GF-D8 (cell line): ENCODE measurements at places on chromosomes 7 and 10.

DNA sequence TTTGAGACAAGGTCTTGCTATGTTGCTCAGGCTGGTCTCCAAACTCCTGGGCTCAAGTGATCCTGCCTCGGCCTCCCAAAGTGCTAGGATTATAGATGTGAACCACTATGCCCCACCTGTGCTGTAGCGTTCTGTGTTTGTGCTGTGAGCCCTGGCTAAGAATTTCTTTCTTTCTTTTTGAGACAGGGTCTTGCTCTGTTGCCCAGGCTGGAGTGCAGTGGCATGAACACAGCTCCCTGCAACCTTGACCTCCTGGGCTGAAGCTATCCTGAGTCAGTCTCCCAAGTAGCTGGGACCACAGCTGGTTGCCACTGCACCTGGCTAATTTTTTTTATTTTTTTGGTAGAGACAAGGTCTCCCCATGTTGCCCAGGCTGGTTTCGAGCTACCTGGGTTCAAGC, 11.4 kb downstream of the TSPAN13 start:
- DNase-seq = no peak

DNA sequence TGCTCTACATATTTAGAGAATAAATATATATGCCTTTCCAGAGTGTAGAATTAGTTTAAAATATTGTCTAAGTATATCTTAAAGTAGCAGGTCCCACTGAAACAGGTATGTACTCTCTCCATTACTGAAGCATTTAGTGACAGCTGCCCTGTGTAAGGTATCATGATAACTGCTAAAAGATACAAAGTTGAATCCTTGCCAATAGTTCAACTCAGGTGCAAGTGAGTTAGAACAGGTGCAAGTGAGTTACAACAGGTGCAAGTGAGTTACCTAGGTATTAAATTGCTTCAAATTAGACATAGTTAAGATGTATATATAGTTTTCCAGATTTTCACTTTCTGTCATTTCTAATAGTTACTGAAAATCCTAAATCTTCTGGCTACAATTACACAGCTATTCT, 119.1 kb downstream of the CNOT4 start:
- DNase-seq = no peak

GRCh38 chr7:36159618-36160017, 6.6 kb downstream of the EEPD1 start:
- DNase-seq = no peak

DNA sequence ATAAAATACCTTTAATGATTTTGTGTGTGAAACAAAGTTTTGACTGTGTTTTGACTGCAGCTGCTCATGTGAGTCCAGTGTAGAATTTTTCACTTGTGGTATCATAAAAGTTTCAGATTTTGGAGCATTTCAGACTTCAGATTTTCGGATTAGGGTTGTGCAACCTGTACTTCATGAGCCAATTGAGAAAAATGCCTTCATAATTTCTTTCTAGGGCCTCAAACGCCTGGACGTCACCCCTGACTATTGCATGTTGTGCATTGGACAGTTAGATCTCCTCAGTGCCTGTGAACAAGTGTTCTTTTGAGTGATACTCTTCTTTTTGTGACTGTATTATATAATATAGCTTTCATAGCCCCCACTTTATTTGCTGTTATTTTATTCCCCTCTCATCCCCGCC, 161.1 kb downstream of the AUTS2 start:
- DNase-seq = no peak

GRCh38 chr7:106657085-106657991, 3.6 kb downstream of the CCDC71L start:
- no peak for DNase-seq
